ENCODE measurements at places on chromosomes 3 and 15. TPM values are rescaled to one million over a fixed set of nuclear protein-coding genes. Genes with fewer than 3 reads are reported as not detected.

DNA sequence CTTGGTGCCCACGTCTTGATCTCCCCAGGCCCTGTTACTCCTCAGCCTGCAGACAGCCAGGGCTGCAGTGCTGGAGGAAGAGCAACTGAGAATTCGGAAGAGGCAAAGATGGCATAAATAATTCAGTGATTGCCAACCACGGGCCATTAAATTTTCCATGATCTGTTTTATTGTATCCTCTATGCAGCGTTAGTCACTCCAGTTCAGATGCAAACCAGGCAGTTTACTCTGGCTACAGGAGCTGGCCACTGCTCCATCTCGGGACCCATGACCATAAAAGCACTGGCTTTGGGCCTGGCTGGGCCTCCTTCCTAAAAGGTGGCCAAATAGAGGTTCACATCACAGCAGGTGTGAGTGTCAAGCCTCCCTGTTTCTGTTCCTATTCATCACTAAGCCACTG, 137.6 kb upstream of the TLE3 start:
- no peak for DNase-seq

Gene CPNE9
- total RNA-seq: 3.3 TPM

Gene LMCD1
- 12.5 TPM for total RNA-seq

GRCh38 chr15:57607570-57608000, 15.9 kb downstream of the MYZAP start:
- no peak for DNase-seq

Gene TUSC7
- total RNA-seq: not detected

DNA sequence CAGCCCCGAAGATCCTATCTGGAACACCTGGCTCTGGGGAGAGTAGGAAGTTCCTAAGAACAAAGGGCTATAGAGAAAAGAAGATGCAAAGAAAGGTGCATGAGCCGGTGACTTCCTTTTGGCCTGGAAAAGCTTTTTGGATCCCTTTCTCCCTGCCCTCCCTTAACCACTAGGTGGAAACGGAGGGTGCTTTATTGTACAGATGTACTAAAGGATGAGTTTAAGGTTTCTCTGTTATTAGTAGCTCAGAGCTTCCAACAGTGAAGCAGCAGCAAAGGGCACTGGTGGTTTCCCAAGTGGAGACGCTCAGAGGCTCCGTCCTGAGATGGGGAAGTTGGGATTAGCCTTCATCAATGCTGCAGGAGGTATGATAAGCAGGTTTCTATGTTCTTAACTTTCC, 5.9 kb upstream of the ADGRG7 start:
- no peak for DNase-seq

Gene PDE12
- 14.4 TPM for total RNA-seq

Data from spinal cord (tissue), 10 donors.